Skeletal muscle tissue (tissue), 5 donors: ENCODE measurements at places on chromosomes 13 and 19. TPM values are rescaled to one million over a fixed set of nuclear protein-coding genes. Genes with fewer than 3 reads are reported as not detected.

WASF3 gene
- total RNA-seq, result 4.7 TPM

ZNF844 gene
- 9.4 TPM for total RNA-seq

DGKH gene
- 8.4 TPM for total RNA-seq

PPP1R13L gene
- total RNA-seq, result not detected

PDS5B gene
- 58.5 TPM for total RNA-seq

MYPOP gene
- 0.52 TPM for total RNA-seq

GPC5 gene
- 6.3 TPM for total RNA-seq

SLITRK6 gene
- total RNA-seq, result 3.7 TPM

PSG4 gene
- total RNA-seq, result not detected

PIBF1 gene
- 13.0 TPM for total RNA-seq

ZNF221 gene
- 6.3 TPM for total RNA-seq

KL gene
- total RNA-seq, result 2.6 TPM

TNFSF11 gene
- total RNA-seq, result under 0.01 TPM

KIR2DL1 gene
- not detected for total RNA-seq

TRMT1 gene
- 13.0 TPM for total RNA-seq

NTF4 gene
- total RNA-seq, result not detected

OSCAR gene
- total RNA-seq, result 0.52 TPM

KLHL1 gene
- total RNA-seq, result not detected

FREM2 gene
- total RNA-seq, result 7.8 TPM
